A673 (cell line): ENCODE measurements at places on chromosomes 4 and X. TPM values are rescaled to one million over a fixed set of nuclear protein-coding genes. Genes with fewer than 3 reads are reported as not detected.

The SH3BGRL gene
- total RNA-seq: 54.4 and 61.4 TPM in 2 replicates

The ATP2B3 gene
- total RNA-seq: 0.11 and 0.42 TPM in 2 replicates

The ABRAXAS1 gene
- total RNA-seq: 17.6 and 19.9 TPM in 2 replicates

The TEX11 gene
- not detected in 2 replicates for total RNA-seq

The DGKK gene
- 9.6 and 10.8 TPM in 2 replicates for total RNA-seq

The FAM241A gene
- 1.4 and 1.5 TPM in 2 replicates for total RNA-seq

The NDNF gene
- 10.6 and 12.1 TPM in 2 replicates for total RNA-seq

The ATP1B4 gene
- total RNA-seq: not detected in 2 replicates

The SASH3 gene
- not detected in 2 replicates for total RNA-seq

The PALLD gene
- total RNA-seq: 44.1 and 58.7 TPM in 2 replicates

The MAGEC3 gene
- total RNA-seq: not detected in 2 replicates

DNA sequence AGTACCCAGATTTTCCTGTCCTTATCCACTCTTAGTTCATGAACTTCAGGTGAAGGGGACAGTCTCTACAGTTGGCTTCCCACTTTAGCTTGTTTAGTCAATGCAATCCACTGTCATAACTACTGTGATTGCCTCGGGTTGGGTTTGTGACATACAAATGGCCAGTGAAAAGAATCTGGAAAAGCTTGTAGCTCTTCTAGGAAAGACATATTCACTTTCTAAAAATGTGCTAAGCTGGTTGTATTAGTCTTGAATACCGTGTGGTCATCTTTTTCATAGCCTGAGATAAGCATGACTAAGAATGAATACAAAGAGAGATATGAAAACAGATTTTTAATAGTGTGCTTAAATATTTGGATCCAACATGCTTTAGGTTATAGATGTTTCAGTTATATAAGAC, 1443.5 kb upstream of the IGFBP7 start:
- no peak overlapping the region for H3K4me3 ChIP-seq
- no peaks in the 10 kb centered on the region for H3K27me3 ChIP-seq
- H3K27ac ChIP-seq: no peak overlapping the region
- DNase-seq: no peak

GRCh38 chr4:174086829-174087799, 196.4 kb downstream of the FBXO8 start:
- H3K4me1 ChIP-seq: peaks cover 11% of the 10 kb centered on the region
- no peaks in the 10 kb centered on the region for H3K36me3 ChIP-seq

DNA sequence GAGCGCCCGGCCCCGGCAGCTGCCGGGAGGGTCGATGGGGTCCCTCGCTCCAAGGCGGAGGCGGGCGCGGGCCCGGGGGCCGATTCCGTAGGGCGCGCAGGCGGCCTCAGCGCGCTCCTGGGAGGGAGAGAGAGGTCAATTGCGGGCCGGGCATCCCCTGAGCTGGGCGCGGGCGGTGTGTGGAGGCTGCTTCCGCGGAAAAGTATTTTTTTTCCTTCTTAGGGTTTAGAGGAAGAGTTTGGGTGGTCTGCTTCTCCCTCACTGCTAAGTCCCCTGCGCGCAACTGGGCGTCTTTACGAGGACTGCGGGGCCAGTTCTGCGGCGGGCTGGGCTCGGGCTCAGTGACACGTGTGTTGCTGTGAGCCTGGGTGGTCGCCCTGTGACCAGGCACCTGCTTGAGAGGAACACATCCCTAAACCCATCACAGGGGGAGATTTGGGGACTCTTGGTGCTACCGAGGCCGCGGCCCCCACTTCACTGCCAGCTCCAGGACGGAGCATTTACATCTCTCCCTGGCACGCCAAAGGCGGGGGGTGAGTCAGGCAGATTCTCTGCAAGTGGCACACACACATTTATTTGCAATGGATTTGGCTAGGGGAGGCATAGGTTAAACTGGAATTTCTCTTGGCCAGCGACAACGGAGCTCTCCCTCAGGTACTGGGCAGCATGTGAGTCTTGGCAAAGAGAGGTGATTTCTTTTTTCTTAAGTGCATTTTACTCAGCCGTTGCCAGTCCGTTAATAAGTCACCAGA, 151.2 kb upstream of the SLC4A4 start:
- no peak overlapping the region for H3K27ac ChIP-seq
- H3K27me3 ChIP-seq: peaks cover 5% of the 10 kb centered on the region
- no peaks in the 10 kb centered on the region for H3K4me1 ChIP-seq
- H3K4me3 ChIP-seq: peak overlapping the region; percentile 53
- peak; percentile 3 for DNase-seq

- H3K4me3 ChIP-seq: no peak overlapping the region
- H3K27me3 ChIP-seq: peaks cover 8% of the 10 kb centered on the region
- H3K4me1 ChIP-seq: no peaks in the 10 kb centered on the region
- no peaks in the 10 kb centered on the region for H3K36me3 ChIP-seq
- no peak overlapping the region for H3K27ac ChIP-seq
These were observed 8.4 kb upstream of the VSIG1 start for GRCh38 chrX:108036298-108036973.

- H3K4me1 ChIP-seq: peaks cover 5% of the 10 kb centered on the region
- H3K27me3 ChIP-seq: no peaks in the 10 kb centered on the region
- H3K36me3 ChIP-seq: no peaks in the 10 kb centered on the region
- no peak overlapping the region for H3K27ac ChIP-seq
These were observed 47.0 kb downstream of the FTHL17 start for GRCh38 chrX:31024866-31025265.

- no peaks in the 10 kb centered on the region for H3K36me3 ChIP-seq
- no peak for DNase-seq
- no peaks in the 10 kb centered on the region for H3K27me3 ChIP-seq
- no peak overlapping the region for H3K4me3 ChIP-seq
- H3K4me1 ChIP-seq: peaks cover 3% of the 10 kb centered on the region
These were observed 252.6 kb upstream of the ETNPPL start for GRCh38 chr4:109015413-109015810.

DNA sequence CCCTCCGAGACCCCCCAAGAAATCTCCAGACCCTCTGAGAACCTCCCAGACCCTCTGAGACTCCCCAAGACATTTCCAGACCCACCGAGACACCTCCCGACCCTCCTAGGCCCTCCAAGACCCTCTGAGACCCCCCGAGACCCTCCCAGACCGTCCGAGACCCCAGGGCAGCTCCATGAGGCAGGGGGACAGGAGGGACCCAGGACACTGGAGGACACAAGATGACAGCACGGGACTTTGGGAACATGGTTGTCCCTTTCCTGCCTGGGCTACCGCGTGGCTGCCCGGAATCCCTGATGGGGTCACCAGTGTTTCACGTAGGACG, 10.3 kb downstream of the CTBP1 start:
- peaks cover 54% of the 10 kb centered on the region for H3K36me3 ChIP-seq
- H3K27me3 ChIP-seq: no peaks in the 10 kb centered on the region
- no peak for DNase-seq
- H3K4me3 ChIP-seq: no peak overlapping the region

- no peak overlapping the region for H3K4me3 ChIP-seq
- no peak for DNase-seq
- no peak overlapping the region for H3K27ac ChIP-seq
These were observed 26.4 kb downstream of the KIAA1210 start for GRCh38 chrX:119101168-119101567.

GRCh38 chrX:46642145-46642544, 68.6 kb downstream of the CHST7 start:
- no peaks in the 10 kb centered on the region for H3K27me3 ChIP-seq
- H3K4me3 ChIP-seq: no peak overlapping the region
- H3K27ac ChIP-seq: no peak overlapping the region
- no peaks in the 10 kb centered on the region for H3K36me3 ChIP-seq

DNA sequence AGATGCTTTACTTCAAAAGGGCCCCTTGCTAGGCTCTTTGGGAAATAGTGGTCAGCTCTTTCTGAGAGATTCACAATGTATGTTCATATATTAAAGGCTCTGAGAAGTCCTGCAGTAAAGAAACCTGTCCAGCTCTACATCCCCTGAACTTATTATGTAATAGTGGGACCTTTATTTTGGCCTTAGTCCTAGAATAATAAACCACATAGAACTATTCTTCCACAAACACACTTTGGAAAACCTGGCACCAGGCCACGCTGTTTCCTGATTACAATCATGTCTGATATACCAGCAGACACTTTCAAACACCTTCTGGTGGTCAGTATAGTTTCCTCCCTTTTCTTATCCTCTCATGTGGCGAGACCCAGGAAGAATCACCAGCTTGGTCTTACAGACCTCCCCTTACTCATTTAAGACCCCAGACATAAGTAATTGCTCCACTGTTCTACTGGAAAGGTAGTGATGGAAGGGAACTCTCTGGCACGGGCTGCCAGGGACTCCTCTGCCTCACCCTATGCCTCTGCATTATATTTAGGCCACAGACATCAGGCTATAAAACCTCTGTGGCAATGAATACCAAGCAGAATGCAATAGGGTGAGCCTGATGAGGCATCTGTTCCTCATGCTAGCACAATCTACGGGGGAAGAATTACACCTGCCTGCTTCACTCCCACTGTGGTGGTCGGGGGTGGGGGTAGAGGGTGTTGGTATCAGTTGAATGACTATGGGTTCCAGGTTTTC, 5.7 kb upstream of the PPEF1 start:
- no peaks in the 10 kb centered on the region for H3K36me3 ChIP-seq
- H3K4me3 ChIP-seq: no peak overlapping the region
- H3K27me3 ChIP-seq: no peaks in the 10 kb centered on the region

DNA sequence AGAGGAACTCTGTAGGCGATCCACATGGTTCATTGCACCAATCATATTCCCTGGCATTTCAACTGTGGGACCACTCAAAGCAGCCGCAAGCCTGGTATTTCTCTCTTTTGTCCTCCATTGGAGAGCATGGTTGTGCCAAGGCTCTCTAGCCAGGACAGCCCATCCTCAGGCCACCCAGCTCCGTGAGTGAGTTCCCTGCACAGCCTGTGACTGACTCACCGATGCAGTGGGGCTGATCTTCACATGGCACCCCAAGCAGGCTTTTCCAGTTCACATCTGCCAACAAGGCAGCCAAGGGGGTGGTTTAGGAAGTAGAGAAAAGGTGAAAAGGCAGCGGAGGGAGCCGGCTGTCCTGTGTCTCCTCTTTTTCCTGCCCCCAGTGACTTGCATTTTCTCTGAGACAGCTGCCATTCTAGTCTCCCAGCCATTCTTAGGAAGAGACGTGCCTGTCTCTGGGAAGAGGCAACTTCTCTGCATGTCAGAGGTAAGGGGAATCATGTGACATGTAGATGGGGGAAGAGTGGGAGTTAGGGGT, 69.2 kb downstream of the MID1IP1 start:
- no peaks in the 10 kb centered on the region for H3K4me1 ChIP-seq
- H3K4me3 ChIP-seq: no peak overlapping the region
- H3K36me3 ChIP-seq: no peaks in the 10 kb centered on the region
- no peaks in the 10 kb centered on the region for H3K27me3 ChIP-seq
- DNase-seq: no peak
- H3K27ac ChIP-seq: no peak overlapping the region

DNA sequence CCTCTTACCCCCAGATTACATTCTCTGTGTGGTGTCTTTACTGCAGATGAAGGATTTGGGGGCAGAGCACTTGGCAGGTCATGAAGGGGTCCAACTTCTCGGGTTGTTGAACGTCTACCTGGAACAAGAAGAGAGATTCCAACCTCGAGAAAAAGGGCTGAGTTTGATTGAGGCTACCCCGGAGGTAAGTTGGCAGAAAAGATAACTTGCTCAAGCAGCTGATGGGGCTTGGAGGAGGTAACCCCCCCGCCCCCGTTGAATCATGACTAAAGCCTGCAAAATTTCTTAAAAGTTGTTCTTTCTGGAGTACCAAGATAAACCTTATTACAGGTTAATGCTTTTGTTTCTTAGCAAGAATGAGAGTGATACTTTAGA, 1.5 kb downstream of the CCNG2 start:
- no peaks in the 10 kb centered on the region for H3K27me3 ChIP-seq
- peak overlapping the region; percentile 50 for H3K27ac ChIP-seq
- DNase-seq: no peak
- H3K4me3 ChIP-seq: peak overlapping the region; percentile 81

GRCh38 chrX:112991801-112992200, 151.2 kb upstream of the AMOT start:
- H3K4me1 ChIP-seq: no peaks in the 10 kb centered on the region
- no peak overlapping the region for H3K27ac ChIP-seq
- H3K27me3 ChIP-seq: no peaks in the 10 kb centered on the region
- H3K36me3 ChIP-seq: no peaks in the 10 kb centered on the region
- DNase-seq: no peak
- H3K4me3 ChIP-seq: no peak overlapping the region

DNA sequence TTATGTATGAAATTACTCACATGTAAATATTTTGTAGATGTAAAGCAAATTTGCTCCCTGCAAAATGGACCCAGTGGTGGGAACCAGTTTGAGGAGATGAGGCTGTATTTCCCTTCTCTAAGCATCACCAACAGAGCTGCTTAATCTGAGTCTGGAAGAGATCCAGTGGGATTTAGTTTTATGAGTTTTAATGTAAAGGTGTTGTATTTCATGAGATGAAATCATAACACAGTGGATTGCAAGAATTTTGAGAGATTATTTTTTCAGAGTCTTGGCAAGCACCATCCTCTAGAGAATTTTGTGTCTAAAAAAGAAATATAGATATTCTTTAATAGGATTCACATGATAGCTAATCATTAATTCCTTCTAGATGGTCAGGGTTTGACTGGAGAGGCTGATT, 35.6 kb upstream of the SFRP2 start:
- no peak overlapping the region for H3K27ac ChIP-seq
- no peaks in the 10 kb centered on the region for H3K4me1 ChIP-seq
- no peak overlapping the region for H3K4me3 ChIP-seq
- no peak for DNase-seq

- H3K4me3 ChIP-seq: no peak overlapping the region
- no peaks in the 10 kb centered on the region for H3K27me3 ChIP-seq
- no peaks in the 10 kb centered on the region for H3K4me1 ChIP-seq
- H3K27ac ChIP-seq: no peak overlapping the region
- no peak for DNase-seq
These were observed 32.7 kb downstream of the MFAP3L start for GRCh38 chr4:169993531-169993930.

DNA sequence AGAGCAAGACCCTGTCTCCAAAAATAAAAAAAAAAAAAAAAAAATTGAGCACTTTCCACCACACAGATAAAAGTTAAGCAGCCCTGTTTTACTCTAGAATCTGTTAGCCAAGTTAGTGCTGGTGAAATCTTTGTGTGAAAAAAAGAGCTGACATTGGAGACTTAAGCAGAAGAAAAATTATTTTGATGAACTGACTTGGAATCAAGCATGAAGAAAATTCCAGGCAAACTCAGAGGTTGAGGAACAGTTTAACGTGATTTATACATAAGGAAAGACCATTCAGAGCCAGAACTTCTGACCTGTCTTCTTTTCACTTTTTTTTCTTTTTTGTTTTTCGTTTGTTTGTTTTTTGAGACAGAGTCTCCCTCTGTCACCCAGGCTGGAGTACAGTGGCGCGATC, 79.6 kb upstream of the RBPJ start:
- H3K27me3 ChIP-seq: no peaks in the 10 kb centered on the region
- no peak overlapping the region for H3K27ac ChIP-seq
- no peaks in the 10 kb centered on the region for H3K4me1 ChIP-seq
- no peak overlapping the region for H3K4me3 ChIP-seq
- DNase-seq: no peak
- no peaks in the 10 kb centered on the region for H3K36me3 ChIP-seq

- peaks cover 4% of the 10 kb centered on the region for H3K4me1 ChIP-seq
- H3K4me3 ChIP-seq: no peak overlapping the region
- no peak for DNase-seq
- no peaks in the 10 kb centered on the region for H3K27me3 ChIP-seq
These were observed 94.9 kb downstream of the TENM3 start for GRCh38 chr4:182338063-182338462.
